CD4-positive, alpha-beta T cell treated with Interleukin-6 at 100 ng/mL for 8 hours (primary cell): ENCODE measurements at places on chromosomes 11 and 22.

DNA sequence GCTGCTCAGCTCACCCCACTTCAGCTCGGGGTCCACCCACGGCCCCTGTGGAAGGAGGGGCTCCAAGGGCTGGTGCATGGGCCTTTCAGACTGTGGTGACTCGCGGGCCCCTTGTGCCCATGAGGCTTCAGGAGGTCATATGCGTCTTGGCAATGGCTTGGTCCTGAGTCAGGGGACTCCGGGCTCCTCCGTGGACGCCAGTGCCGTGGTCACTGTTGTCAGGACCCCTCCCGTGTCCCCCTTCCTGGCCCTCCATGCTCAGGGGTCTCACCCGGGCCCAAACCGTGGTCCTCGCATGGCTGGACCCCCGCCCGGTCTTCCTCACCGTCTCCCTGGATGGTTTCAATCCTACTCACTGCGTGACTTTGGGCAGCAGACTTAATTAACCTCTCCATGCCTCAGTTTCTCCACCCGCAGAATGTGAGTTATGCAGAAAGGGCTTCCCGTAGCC is 436.4 kb downstream of the TBC1D22A start:
- no peak for DNase-seq

- no peak for DNase-seq
These were observed 7.6 kb upstream of the VPS37C start for GRCh38 chr11:61168800-61169199.

DNA sequence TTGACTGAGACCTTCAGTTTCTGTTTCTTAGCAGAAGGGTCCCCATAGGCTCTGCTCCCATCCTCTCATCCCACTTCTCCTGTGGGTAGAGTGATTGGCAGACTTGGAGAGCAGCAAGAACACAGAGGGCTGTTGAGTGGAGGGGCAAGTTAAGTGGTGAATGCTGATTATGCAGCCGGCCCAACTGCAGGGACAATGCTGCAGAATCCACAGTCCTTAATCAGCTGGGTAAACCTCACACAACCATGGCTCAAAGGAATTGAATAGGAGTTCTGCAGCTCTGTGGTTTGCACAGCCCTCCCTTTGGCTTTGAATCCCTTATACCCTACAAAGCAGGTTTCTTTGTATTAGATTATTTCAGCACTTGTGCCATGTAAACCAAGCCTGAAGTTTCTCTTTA is 161.1 kb downstream of the NAV2 start:
- DNase-seq: no peak

DNA sequence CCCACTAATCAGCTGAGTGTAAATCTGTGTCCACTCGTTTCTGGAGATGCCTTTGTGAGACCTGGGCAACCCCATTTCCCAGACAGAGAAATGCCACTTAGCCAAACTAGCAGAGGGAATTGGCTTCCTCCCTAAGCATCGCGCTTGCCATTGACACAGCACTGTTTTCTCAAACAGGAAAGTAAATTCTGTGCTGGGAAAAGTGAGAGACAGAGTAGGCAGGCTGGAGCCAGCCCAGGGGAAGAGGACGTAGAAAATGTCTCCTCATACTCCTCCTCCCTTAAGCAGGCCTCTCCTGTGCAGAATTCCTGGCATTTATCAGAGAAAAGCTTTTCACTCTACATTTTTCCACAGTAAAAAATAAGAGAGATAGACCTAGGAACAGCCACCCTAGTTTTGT is 99.1 kb upstream of the AMOTL1 start:
- DNase-seq: no peak

GRCh38 chr11:35844579-35844978 is 99.3 kb upstream of the LDLRAD3 start:
- no peak for DNase-seq

GRCh38 chr11:61446211-61446651 is 16.3 kb downstream of the SDHAF2 start:
- DNase-seq: peak; percentile 43
